GM19239 (cell line): ENCODE measurements at places on chromosomes 6 and 20.

DNA sequence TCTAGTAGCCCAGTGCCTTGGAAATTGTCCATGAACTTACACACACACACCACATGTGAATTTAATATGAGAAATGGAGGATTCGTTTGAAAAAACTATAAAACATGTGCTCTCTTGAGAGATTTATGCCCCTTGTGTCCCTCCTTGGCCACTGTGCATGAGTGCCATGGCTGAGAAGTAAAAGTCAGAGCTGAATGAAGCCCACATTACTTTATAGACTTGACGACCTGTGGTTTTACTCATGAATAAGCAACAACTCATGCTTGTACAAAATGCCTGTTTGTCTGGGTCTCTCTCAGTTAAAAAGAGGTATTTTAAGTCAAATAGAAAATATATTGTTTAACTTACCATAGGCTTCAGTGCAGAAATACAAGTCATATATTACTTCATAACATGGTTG lies 102.7 kb downstream of the KCNQ5 start:
- DNase-seq, result no peak

DNA sequence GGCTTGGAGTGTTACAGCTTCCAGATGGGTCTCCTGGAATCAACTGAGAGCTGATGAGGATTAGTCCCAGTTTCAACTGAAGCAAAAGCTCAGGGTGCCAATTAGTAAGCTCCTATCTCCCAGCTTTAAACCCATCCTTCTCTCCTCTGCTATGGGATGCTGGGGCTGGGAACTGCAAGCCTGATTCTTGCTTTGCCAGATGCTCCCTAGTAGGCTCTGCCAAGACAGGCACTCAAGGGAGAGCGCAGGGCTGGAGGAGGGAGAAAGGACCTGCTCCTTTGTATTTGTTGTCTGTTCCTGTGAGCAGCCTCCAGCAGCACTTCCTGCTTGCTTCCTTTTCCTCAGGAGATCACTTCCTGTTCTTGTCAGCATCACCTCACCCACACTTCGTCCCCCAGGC lies 309.7 kb downstream of the KIF16B start:
- no peak for DNase-seq

GRCh38 chr6:39681674-39682121 lies 43.5 kb downstream of the KIF6 start:
- no peak for DNase-seq

GRCh38 chr20:4681401-4681800 lies 40.3 kb upstream of the PRND start:
- DNase-seq, result no peak

- DNase-seq, result no peak
Observed at GRCh38 chr20:35901678-35902544, 52.4 kb downstream of the SCAND1 start.

- DNase-seq, result no peak
Observed at GRCh38 chr6:16635810-16636602, 125.3 kb downstream of the ATXN1 start.

DNA sequence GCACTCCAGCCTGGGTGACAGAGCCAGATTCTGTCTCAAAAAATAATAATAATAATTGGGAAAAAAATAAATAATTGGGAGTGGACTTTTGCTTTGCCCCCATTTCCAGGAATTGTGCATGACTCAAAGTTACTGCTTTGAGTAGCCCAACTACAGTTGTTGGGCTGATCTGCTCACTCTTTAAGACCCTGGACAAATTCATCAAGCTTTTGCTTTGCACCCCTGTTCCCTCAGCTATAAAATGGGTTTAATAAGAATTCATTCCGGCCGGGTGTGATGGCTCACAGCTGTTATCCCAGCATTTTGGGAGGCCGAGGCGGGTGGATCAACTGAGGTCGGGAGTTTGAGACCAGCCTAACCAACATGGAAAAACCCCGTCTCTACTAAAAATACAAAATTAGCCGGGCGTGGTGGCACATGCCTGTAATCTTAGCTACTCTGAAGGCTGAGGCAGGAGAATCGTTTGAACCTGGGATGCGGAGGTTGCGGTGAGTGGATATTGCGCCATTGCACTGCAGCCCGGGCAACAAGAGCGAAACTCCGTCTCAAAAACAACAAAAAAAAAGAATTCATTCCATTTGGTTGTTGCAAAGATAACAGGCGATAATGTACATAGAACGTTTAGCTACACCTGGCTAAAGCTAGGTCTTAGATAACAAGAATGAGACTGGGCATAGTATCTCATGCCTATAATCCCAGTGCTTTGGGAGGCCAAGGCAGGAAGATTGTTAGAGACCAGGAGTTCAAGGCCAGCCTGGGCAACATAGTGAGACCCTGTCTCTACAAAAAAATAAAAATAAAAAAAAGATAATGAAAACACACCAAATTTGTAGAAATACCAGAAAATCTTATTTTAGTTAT lies 87.9 kb upstream of the ZNF217 start:
- DNase-seq, result no peak

- no peak for DNase-seq
Observed at GRCh38 chr6:34926655-34927054, 37.6 kb downstream of the ANKS1A start.

DNA sequence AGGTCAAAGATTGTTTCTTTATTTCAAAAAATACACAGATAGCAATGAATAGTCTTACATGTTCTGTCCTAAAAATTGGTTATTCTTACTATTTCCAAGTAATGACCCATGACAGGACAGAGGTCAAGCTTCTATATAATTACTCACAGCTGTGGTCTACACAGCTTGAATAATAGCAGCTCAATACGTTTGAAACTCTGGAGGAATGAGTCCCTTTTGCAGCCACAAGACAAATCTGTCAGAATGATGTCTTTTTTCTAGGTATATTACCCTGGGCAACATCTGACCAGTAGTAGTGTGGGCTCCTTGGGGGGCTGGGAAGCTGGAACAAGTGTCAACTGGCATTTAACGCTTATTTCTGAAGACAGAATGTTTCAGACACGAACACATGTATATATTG lies 84.9 kb upstream of the HTR1B start:
- DNase-seq, result no peak

- DNase-seq, result no peak
Observed at GRCh38 chr20:32462900-32463641, 104.9 kb downstream of the ASXL1 start.

GRCh38 chr6:894274-894673 lies 201.3 kb upstream of the EXOC2 start:
- no peak for DNase-seq

- DNase-seq, result no peak
Observed at GRCh38 chr20:10547276-10548114, 112.4 kb downstream of the SLX4IP start.

DNA sequence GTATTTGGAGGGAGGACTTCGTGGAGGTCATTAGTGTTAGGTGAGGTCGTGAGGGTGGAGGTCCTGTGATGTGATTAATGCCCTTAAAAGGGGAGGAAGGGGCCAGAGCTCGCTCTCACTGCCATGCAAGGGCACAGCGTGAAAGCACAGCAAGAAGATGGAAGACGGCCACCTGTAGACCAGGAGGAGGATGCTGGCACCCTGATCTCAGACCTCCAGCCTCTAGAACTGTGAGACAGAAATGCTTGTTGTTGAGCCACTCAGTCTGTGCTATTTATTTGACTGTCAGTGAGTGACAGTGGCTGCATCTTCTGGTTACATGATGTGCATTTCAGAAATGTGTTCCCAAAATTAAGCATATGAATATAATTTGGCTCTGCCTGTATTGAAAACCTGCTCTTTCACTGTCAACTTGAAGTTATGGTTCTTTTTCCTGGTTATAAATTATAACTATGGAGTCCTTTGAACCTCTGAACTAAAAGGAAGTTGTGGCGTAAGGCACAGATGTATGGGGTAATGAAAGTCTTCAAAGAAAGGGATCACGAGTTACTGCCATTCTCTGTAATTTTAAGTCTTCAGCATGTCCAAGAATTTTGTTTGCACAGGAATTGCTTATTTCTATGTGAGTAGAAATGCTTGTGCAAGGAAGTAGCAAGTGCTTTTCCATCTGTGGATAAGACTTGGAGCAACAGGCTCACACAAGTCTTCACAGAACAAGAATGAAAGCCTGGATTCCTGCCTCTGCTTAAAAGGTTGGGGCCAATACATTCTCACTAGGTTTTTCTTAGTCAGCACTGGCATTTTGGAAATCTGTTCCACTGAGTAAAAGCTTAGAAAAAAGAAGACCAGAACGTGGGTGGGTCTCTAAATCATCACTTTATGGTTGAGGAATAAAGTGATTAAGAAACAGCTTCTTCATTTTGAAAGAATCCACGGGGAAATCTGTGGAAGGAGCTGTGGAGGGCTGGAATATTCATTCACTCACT lies 10.3 kb downstream of the PPP1R14C start:
- DNase-seq, result no peak

- DNase-seq, result no peak
Observed at GRCh38 chr20:63738687-63739129, 868 bp upstream of the SLC2A4RG start.

GRCh38 chr6:143127941-143128680 lies 67.4 kb downstream of the AIG1 start:
- no peak for DNase-seq

- DNase-seq, result no peak
Observed at GRCh38 chr20:12728782-12729181, 280.0 kb upstream of the SPTLC3 start.

GRCh38 chr20:63955827-63956663 lies at the start of gene UCKL1:
UCKL1 (minus strand) TSS chr20:63956416; CDS start chr20:63956372, 44 bp downstream.
- DNase-seq, result peak; percentile 95

DNA sequence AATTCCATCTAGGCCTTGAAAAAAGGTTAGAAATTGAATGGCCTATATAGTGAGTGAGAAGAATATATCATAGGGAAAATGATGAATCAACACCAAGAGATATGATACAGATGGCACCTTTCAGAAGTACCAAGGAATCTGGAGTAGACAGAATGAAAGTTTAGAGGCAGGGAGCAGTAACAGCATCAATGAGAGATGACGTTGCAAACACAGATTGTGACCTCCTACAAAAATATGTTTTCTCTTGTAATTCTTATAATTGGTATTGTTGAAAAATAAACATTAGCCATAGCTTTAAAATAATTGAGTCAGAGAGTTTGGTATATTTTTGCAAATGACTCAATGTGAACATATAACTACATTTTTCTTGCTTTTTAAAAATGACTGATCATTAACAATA lies 1223.1 kb upstream of the GJE1 start:
- DNase-seq, result no peak

DNA sequence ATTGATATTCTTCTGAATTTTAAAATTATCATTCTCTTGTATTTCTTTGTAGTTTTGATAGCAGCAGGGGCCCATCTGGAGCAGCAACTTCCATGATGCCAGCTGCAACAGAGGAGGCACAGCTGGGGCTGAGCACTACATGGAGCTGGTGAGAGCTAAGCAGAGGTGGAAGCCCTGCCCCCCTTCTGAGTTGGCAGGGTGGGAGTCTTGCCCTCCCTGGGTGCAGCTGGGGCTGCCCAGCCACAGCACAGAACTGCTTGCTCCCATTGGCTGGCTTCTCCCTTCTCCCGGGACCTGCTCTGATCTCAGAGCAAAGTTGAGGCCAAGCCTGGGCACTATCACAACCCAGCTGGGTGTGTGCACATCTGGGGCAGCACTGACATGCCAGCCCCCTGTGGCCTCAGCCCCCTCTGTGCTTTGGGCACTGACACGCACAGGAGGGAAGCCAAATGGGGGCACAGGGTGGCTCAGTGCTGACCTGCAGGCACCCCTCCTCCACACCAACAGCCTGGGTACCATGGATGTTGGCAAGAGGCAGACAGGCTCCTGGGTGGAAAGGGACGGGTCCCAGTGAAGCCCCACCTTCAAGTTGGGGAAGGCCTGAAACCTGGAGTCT lies 69.1 kb upstream of the EYA4 start:
- DNase-seq, result no peak

- DNase-seq, result no peak
Observed at GRCh38 chr6:43714311-43715055, 26.9 kb upstream of the MRPS18A start.

DNA sequence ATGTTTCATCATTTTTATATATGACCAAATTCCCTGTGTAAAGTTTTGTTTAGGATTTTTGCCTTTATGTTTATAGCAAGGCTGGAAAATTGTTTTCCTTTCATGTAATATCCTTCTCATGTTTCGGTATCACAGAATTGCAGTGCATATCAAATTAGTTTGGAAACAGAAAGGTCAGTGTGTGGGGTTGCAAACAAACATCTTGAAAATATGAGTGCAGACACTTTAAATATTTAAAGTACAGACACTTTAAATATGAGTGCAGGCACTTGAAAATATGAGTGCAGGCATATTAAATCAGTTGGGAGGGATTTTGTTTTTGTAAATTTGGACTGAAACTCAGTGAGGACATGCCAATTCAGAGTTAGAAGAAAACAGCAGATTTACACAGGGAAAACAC lies 6.5 kb downstream of the SLPI start:
- no peak for DNase-seq

DNA sequence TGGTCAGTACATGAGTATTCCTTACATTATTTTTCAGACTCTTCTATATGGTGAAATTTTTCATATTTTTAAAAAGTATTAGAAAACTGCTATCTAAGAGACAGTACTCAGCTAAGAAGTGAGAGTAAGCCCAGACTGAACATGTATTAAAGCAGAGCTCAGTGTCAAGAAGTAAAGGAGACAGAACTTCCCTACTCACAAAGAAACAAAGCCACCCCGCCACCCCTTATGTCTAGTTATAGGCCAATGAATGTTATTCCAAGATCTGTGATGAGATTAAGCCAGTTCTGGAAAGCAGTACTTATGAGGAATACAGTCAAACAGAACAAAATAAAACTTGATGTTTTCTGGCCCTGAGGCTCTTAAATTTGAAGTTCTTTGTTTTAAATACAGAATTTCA lies 114.5 kb downstream of the RNGTT start:
- no peak for DNase-seq

GRCh38 chr6:168190014-168190405 lies 111.0 kb upstream of the FRMD1 start:
- DNase-seq, result no peak

DNA sequence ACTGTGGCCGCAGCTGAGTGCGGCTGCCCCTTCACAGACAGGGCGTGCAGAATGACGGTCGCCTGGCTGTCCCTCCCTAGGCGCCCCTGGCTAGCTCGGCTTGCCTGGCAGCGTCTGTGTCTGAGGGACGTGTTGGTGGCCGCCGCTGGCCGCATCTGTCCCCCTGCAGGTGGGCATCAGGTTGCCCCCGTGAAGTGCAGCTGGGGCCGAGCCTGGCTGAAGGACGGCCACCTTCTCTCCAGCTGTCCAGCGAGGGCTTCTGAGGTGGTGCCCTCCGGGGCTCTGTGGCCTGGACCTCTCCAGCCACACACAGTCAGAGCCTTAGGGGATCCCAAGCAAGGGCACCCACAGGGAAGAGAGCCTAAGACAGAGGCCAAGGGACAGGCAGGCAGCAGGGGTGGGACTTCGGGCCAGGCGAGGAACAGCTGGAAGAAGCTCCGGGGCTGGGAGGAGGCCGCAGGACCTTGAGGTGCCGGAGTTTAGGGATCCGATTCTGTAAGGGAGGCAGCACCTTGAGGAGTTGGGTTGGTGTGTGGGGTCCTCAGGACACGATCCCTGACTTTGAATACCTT lies 89.0 kb upstream of the EPB41L1 start:
- DNase-seq, result no peak

- no peak for DNase-seq
Observed at GRCh38 chr20:50014570-50015562, 32.1 kb downstream of the SNAI1 start.

GRCh38 chr6:32173051-32173727 lies 2.7 kb downstream of the AGPAT1 start:
- no peak for DNase-seq

- DNase-seq, result no peak
Observed at GRCh38 chr20:421685-422250, 13.7 kb downstream of the RBCK1 start.

- DNase-seq, result no peak
Observed at GRCh38 chr6:147508866-147509608, 547 bp downstream of the SAMD5 start.

GRCh38 chr6:161273274-161273751 lies 548 bp downstream of the AGPAT4 start:
- DNase-seq, result no peak

GRCh38 chr6:45076217-45076930 lies 251.8 kb upstream of the RUNX2 start:
- DNase-seq, result no peak
